Spinal cord (tissue), 10 donors: ENCODE measurements at places on chromosomes 13 and 19. TPM values are rescaled to one million over a fixed set of nuclear protein-coding genes. Genes with fewer than 3 reads are reported as not detected.

ATXN8OS gene
- 0.88 TPM for total RNA-seq

NTN5 gene
- 1.2 TPM for total RNA-seq

LIN37 gene
- 15.7 TPM for total RNA-seq

ZNF208 gene
- 33.0 TPM for total RNA-seq

SLC25A41 gene
- 0.83 TPM for total RNA-seq

POSTN gene
- total RNA-seq = 164 TPM

DNA sequence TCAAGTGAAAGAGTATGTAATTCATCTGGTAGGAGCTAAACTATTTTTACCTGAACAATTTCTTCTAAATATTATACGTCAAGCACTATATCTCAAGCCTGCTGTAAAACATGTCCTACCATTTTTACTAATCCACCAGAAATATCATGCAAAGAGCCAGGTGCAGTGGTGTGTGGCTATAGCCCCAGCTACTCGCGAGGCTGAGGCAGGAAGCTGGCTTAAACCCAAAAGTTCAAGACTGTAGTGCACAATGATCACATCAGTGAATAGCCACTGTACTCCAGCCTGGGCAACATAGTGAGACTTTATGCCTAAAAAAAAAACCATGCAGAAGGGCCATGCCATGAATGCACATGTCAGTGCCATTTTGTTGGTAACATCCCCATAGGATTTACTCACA is 20.7 kb upstream of the CLN5 start:
- peaks cover 12% of the 10 kb centered on the region for H3K4me1 ChIP-seq
- no peaks in the 10 kb centered on the region for H3K36me3 ChIP-seq
- no peak overlapping the region for H3K4me3 ChIP-seq
- no peak overlapping the region for H3K27ac ChIP-seq

GRCh38 chr13:104920091-104920490 is 1615.4 kb downstream of the EFNB2 start:
- H3K4me1 ChIP-seq = no peaks in the 10 kb centered on the region
- H3K4me3 ChIP-seq = no peak overlapping the region
- DNase-seq = no peak

- no peaks in the 10 kb centered on the region for H3K36me3 ChIP-seq
- no peaks in the 10 kb centered on the region for H3K27me3 ChIP-seq
- H3K4me3 ChIP-seq = no peak overlapping the region
Measured at GRCh38 chr13:31556376-31556775, 182.9 kb upstream of the RXFP2 start.

DNA sequence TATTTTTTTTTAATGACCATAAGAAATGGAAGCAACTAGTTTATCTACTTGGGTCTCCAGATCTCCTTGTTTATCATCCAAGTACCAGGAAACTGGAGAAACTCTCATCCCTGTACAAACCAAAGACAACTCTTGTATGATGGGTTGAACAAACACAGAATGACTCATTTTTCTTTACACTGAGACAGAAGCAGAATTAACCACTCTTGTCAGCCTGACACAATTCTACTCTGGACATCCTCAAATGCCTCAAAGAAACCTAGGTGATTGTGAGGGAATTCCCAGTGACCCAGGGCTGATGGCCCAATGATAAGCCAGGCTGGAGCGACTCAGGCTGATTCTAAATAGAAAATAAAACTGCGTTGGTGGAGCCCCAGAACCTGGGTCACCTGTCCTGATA is 151.5 kb downstream of the ZNF737 start:
- no peak overlapping the region for H3K4me3 ChIP-seq
- no peak overlapping the region for H3K27ac ChIP-seq
- H3K4me1 ChIP-seq = no peaks in the 10 kb centered on the region

GRCh38 chr19:49592486-49593232 is 1.7 kb downstream of the PRR12 start:
- H3K4me3 ChIP-seq = peak overlapping the region; percentile 84
- H3K27ac ChIP-seq = peak overlapping the region; percentile 41
- no peaks in the 10 kb centered on the region for H3K27me3 ChIP-seq
- peaks cover 33% of the 10 kb centered on the region for H3K4me1 ChIP-seq
- H3K36me3 ChIP-seq = peaks cover 44% of the 10 kb centered on the region
- peak; percentile 34 for DNase-seq

- peak overlapping the region; percentile 93 for H3K27ac ChIP-seq
- H3K4me1 ChIP-seq = peaks cover 28% of the 10 kb centered on the region
- peak overlapping the region; percentile 26 for H3K4me3 ChIP-seq
- H3K27me3 ChIP-seq = no peaks in the 10 kb centered on the region
- peaks cover 4% of the 10 kb centered on the region for H3K36me3 ChIP-seq
- peak; percentile 40 for DNase-seq
Measured at GRCh38 chr13:24272452-24273161, 36.8 kb upstream of the C1QTNF9 start.

- peaks cover 11% of the 10 kb centered on the region for H3K36me3 ChIP-seq
- peak; percentile 67 for DNase-seq
- H3K27ac ChIP-seq = no peak overlapping the region
- no peak overlapping the region for H3K4me3 ChIP-seq
- no peaks in the 10 kb centered on the region for H3K27me3 ChIP-seq
- H3K4me1 ChIP-seq = peaks cover 25% of the 10 kb centered on the region
Measured at GRCh38 chr13:29497137-29497654, 98.3 kb downstream of the SLC7A1 start.

GRCh38 chr13:32917504-32917903 is 98.7 kb upstream of the KL start:
- no peaks in the 10 kb centered on the region for H3K27me3 ChIP-seq
- H3K27ac ChIP-seq = no peak overlapping the region
- H3K4me1 ChIP-seq = no peaks in the 10 kb centered on the region
- no peak overlapping the region for H3K4me3 ChIP-seq
- DNase-seq = peak; percentile 9

DNA sequence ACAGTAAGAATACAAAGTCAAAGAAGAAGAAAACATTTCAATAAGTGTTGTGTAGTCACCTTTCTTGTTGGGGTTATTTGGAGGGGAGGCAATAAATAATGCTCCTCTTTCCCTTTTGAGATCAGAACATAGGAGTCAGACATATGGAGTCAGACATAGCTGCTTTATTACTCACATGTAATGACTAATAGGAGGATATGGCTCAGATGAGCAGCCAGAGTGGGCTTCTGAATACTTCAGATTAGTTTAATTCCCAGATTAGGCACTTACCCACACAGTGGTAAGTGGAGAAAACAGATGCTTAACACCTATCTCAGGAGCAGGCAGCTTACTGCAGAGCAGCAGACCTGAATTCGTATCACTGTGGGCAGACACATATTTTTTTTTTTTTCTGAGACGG is 31.7 kb upstream of the C1QTNF9B start:
- no peaks in the 10 kb centered on the region for H3K4me1 ChIP-seq
- H3K27me3 ChIP-seq = no peaks in the 10 kb centered on the region
- no peak overlapping the region for H3K27ac ChIP-seq
- no peak overlapping the region for H3K4me3 ChIP-seq
- no peaks in the 10 kb centered on the region for H3K36me3 ChIP-seq

DNA sequence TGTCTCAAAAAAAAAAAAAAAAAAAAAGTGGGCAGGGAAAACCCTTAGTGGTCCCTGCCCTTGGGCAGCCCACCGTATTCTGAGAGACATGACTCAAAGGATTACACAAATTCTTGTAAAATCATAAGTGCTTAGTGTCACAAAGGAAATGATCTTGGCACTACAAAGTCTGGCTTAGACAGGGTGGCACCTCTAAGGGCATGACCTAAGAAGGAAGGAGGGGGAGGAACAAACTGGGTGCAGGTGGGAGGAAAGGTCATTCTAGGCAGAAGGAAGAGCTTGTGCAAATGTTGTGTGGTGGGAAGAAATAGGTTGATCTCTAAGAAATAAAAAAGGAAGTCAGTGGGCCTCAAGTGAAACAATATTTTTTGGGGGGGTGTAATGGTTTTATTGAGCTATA is 10.4 kb downstream of the PNPLA6 start:
- H3K27me3 ChIP-seq = no peaks in the 10 kb centered on the region
- H3K36me3 ChIP-seq = peaks cover 60% of the 10 kb centered on the region
- DNase-seq = no peak
- no peak overlapping the region for H3K4me3 ChIP-seq
- H3K4me1 ChIP-seq = peaks cover 6% of the 10 kb centered on the region

GRCh38 chr13:106354961-106355360 is 180.5 kb downstream of the EFNB2 start:
- no peaks in the 10 kb centered on the region for H3K36me3 ChIP-seq
- H3K27me3 ChIP-seq = no peaks in the 10 kb centered on the region
- no peaks in the 10 kb centered on the region for H3K4me1 ChIP-seq
- no peak overlapping the region for H3K27ac ChIP-seq
- H3K4me3 ChIP-seq = no peak overlapping the region

GRCh38 chr13:113404366-113404722 is 40.4 kb upstream of the GRTP1 start:
- H3K36me3 ChIP-seq = peaks cover 11% of the 10 kb centered on the region
- H3K4me1 ChIP-seq = peaks cover 32% of the 10 kb centered on the region
- DNase-seq = no peak
- no peak overlapping the region for H3K27ac ChIP-seq

GRCh38 chr13:110272651-110273050 is 34.3 kb downstream of the COL4A1 start:
- no peak for DNase-seq
- H3K36me3 ChIP-seq = no peaks in the 10 kb centered on the region
- H3K4me1 ChIP-seq = peaks cover 9% of the 10 kb centered on the region
- no peak overlapping the region for H3K27ac ChIP-seq

DNA sequence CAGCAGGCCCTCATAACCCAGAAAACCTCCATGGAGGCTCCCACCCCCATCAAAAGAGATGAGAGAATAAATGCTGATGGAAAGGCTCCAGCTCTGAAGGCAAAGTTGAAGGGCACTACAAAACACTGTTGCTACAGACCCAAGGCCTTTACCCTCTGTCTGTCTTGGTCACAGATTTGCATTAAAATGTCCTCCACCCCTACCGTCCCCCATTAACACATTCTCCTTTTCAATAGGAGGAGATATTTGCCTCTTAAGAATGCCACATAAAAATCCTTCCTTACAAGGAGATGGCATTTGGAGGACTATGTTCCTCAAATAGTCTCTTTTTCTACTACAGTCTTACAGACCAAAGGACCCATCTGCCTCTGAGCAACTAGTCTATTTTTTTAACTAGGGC is 361.5 kb downstream of the ENOX1 start:
- H3K27ac ChIP-seq = no peak overlapping the region
- H3K36me3 ChIP-seq = no peaks in the 10 kb centered on the region
- no peak for DNase-seq
- H3K4me3 ChIP-seq = no peak overlapping the region
- H3K27me3 ChIP-seq = no peaks in the 10 kb centered on the region

- H3K4me3 ChIP-seq = no peak overlapping the region
- H3K27ac ChIP-seq = no peak overlapping the region
- DNase-seq = no peak
Measured at GRCh38 chr19:46954993-46955812, 64.4 kb upstream of the NPAS1 start.

DNA sequence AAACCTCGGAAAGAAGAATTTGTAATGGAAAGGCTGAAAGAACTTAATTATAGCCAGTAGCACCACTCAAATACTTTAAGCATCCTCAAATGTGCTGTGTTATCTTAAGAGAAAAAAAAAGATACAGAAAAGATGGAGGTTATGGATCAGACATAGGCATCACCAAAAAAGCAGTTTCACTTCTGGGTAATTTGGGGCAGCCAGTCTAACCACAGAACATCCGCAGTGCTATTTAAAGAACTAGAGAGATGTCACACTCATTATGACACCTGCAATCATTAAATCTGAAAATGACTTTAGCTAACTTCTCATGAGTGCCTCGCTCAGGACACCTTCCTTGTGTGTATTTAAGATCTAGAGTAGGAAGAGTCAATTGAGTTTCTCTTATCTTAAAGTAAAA is 211.8 kb downstream of the RBM26 start:
- no peaks in the 10 kb centered on the region for H3K27me3 ChIP-seq
- no peak overlapping the region for H3K4me3 ChIP-seq
- H3K27ac ChIP-seq = no peak overlapping the region

DNA sequence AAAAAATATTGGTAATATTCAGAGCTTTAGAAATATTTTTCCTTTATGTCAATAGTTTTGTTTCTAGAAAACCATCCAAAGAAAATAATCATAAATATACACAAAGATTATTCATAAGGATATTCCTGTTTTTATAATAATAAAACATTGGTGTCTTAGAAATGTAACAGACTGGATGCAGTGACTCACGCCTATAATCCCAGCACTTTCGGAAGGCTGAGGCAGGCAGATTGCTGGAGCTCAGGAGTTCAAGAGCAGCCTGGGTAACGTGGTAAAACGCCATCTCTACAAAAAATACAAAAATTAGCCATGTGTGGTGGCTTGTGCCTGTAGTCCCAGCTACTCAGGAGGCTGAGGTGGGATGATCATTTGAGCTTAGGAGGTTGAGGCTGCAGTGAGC is 106.8 kb downstream of the DHRS12 start:
- H3K27me3 ChIP-seq = no peaks in the 10 kb centered on the region
- no peak overlapping the region for H3K27ac ChIP-seq
- H3K36me3 ChIP-seq = no peaks in the 10 kb centered on the region
- DNase-seq = no peak
- no peak overlapping the region for H3K4me3 ChIP-seq

- no peak overlapping the region for H3K27ac ChIP-seq
- no peak for DNase-seq
- H3K36me3 ChIP-seq = no peaks in the 10 kb centered on the region
Measured at GRCh38 chr13:40023595-40024203, 368.2 kb downstream of the COG6 start.

- H3K4me1 ChIP-seq = no peaks in the 10 kb centered on the region
- H3K36me3 ChIP-seq = no peaks in the 10 kb centered on the region
- no peak for DNase-seq
- no peaks in the 10 kb centered on the region for H3K27me3 ChIP-seq
- no peak overlapping the region for H3K27ac ChIP-seq
- H3K4me3 ChIP-seq = no peak overlapping the region
Measured at GRCh38 chr13:71912524-71912923, 45.5 kb upstream of the DACH1 start.

GRCh38 chr19:6241680-6242377 is 37.9 kb downstream of the MLLT1 start:
- peaks cover 71% of the 10 kb centered on the region for H3K4me1 ChIP-seq
- peak overlapping the region; percentile 7 for H3K4me3 ChIP-seq
- peaks cover 28% of the 10 kb centered on the region for H3K36me3 ChIP-seq
